ENCODE measurements at places on chromosomes 4 and X. TPM values are rescaled to one million over a fixed set of nuclear protein-coding genes. Genes with fewer than 3 reads are reported as not detected.

Gene DCHS2
- total RNA-seq, result not detected

Gene SLC25A4
- total RNA-seq, result 2,250 TPM

Gene EVC
- total RNA-seq, result 5.1 TPM

DNA sequence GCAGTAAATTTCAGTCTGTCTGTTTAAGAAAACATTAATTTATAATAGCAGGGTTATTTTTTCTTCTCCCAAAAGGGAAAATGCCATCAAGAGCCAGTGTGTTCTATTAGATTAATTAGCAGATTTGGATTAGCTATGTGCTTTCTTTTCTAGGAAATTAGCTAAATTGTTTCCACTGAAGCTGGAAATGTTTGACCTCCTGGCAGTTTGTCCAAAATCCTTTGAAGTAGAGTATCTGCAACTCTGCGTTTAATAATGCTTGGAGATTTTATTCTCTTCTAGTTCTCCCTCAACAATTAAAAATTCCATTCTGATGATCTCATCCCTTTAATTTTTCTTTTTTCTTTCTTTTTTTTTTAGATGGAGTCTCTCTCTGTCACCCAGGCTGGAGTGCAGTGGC lies 27.1 kb upstream of the HOPX start:
- no peak overlapping the region for H3K4me3 ChIP-seq
- no peaks in the 10 kb centered on the region for H3K27me3 ChIP-seq
- no peak overlapping the region for H3K27ac ChIP-seq
- no peak for DNase-seq
